ENCODE measurements at places on chromosomes 11 and 22. TPM values are rescaled to one million over a fixed set of nuclear protein-coding genes. Genes with fewer than 3 reads are reported as not detected.

- no peak for DNase-seq
Observed at GRCh38 chr22:46619240-46619829, 851 bp upstream of the GRAMD4 start.

GRCh38 chr22:28027453-28028448, 108.7 kb upstream of the PITPNB start:
- no peak for DNase-seq

DNA sequence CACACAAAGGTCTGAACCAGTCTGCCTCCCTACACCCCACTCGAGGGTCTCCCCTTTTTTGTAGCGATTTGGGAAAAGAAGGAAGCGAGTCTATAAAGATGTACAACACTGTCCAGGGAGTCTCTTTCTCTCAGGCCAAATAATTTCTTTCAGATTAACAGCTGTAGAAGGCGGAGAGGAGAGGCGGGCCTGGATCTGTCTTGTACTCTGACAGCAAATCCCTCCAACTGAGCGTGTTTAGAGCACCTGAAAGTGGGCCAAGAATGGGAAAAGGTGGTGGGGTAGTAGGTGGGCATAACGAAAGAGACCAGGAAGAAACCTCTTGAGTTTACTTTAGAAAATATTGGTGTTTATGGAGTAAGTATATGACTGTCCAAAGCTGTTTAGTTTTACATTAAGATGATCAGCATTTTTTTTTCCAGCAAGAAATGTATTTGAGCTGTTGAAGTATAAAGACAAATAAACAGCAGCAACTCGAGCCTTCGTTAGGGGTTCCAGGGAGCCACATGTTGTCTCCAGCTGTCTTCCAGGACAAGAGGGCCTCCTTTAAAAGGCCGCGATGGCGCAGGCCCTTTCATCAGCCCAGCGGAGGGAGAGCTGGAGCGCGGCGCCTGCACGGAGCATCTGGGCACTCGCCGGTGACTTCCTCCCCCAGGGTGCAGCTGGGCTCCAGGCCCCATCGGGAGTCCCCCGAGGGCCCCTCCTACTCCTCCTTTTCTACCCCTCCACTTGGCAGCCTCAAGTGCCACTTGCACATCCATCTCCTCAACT, 34.9 kb downstream of the SCUBE1 start:
- no peak for DNase-seq

The OVCH2 gene
- total RNA-seq, result not detected

The OR52H1 gene
- total RNA-seq, result not detected

Measured in activated naive CD8-positive, alpha-beta T cell treated with anti-CD3 and anti-CD28 coated beads, Interleukin-2, amount 10 ng/mL, durations not matched to agents 7 days and 5 days (primary cell).